ENCODE measurements at places on chromosomes 4 and X.

- DNase-seq: no peak
Observed at GRCh38 chr4:68658672-68659071, 11.8 kb downstream of the UGT2B15 start.

DNA sequence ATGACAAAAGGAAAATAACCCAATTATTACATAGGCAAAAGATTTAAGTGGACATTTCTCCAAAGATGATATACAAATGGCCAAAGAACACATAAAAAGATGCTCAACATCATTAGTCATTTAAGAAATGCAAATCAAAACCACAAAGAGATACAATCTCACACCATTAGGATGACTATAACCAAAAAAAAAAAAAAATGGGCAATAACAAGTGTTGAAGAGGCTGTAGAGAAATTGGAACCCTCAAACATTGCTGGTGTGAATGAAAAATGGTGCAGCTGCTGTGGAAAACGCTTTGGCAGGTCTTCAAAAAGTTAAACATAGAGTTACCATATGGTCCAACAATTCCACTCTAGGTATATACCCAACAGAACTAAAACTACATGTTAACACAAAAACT lies 5.6 kb upstream of the PRDX4 start:
- no peak for DNase-seq

- no peak for DNase-seq
Observed at GRCh38 chrX:48497871-48498270, 10.9 kb upstream of the PORCN start.

DNA sequence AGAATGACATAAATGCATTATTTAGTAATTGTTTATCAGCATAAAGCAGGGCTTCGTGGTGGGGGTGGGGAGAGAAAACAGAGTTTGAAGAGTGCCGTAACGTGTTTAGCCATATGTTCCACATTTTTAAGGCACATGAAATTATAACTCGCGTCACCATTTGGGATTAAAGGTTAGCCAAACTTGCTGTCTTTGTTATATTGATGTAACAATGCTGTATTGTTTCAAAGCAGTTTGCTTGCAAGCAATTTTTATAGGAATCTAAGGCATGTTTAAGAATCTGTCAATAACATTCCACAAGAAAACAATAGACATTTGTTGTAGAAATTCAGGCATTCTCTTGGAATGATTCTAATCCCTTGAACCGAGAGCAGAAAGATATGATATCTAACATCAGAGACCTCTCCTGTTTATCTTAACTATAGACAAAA lies 78.3 kb downstream of the CLDN22 start:
- DNase-seq: no peak

- no peak for DNase-seq
Observed at GRCh38 chr4:2222838-2223237, 19.1 kb downstream of the HAUS3 start.

GRCh38 chrX:116289592-116289991 lies 119.0 kb downstream of the AGTR2 start:
- DNase-seq: no peak

- DNase-seq: no peak
Observed at GRCh38 chr4:12573716-12574115, 910.4 kb downstream of the RAB28 start.

DNA sequence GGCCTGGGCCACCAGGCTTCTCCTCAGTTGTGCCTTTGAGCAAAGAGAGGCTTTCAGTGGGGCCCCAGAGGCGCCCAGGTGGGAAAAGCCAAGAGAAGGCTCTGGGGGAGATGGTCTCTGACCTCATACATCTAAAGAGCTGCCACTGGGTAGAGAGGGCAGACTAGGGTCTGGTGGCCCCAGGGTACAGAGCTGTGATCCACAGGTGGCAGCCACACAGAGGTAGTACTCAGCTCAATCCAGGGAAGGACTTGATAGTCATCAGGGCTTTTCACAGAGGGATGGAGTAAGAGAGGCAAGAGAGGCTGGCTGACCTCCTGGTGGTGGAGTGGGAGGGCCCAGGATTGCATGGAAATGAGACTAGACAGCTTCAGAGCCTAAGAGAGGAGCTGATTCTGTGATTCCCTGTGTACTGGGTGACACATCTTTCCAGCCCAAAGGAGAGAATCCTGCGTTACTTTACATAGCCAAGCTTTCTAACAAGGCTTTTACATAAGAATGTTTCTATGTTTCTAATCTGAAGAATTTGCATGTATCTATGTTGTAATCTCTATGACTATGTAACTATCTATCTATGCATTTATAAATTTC lies 53.2 kb upstream of the PJA1 start:
- no peak for DNase-seq

DNA sequence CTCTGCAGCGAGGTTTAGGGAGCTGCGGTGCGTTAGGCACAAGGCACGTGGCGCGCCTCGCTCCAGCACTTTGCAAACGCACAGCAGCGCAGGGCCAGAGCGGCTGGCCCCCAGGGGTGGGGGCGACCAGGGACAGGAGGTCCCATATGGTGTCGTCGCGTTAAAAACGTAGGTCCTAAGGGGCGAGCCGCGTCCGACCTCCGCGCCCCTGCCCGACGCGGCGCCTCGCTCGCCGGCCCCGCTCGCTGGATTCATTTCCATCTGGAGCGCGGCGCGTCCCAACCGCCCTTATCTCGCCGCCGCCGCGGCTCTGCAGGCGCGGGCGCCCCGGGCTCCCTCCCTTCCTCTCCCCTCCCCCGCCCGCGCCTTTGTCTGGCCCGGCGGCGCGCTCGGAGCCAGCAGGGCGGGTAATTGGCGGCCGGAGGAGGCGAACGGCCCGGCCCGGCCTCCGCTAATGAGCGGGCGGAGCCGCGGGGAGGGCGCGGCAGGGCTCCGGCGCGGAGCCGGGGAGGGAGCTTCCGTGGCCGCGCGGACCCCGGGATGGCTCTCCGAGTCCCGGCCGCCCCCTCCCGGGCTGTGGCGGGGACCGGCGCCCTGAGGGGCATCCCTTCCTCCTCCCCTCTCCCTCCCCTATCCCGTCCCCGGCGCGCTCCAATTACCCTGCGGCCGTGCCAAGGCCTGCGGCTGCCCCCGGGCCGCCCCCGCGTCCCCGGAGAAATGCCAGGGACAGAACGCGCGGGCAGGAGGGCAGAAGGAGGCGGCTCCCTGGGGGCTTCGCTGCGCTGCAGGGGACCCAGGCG lies 409.0 kb downstream of the BCOR start:
- DNase-seq: no peak

- DNase-seq: no peak
Observed at GRCh38 chrX:68428431-68428830, 4.9 kb downstream of the OPHN1 start.

DNA sequence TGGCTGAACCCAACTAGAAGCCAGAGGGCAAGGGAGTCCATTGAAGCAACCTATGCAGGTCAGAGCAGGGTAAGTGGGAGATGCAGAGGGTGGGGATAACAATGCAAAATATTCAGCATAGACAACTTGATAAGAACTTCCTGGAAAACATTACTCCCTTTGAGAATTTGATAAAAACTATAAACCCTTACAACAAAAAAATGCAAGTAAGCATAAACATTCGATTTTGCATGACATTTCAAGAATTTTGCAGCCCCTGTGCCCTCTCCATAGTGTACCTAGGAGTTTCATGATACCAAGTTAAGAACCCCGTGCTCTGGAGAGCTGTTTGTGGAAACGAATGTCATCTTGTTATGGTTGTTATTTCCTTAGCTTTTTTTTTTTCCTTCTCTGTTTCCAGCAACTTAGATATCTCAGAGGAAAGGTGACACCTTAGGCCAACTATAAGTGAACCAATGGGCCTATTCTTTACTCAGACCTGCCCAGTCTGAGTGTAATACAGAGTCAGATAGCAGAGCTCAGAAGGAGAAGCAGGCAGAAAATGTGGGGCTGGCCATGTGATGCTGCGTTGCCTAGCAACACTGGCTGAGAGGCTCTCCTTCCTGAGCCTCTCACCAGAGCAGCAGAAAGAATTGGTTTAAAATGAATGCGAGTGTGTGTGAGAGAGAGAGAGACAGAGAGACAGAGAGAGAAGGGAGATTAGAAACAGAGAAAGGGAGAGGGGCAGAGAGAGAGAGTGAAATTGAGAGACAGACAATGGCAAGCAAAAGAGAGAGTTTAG lies 36.7 kb upstream of the GABRQ start:
- no peak for DNase-seq

- DNase-seq: no peak
Observed at GRCh38 chr4:147683188-147683591, 773 bp downstream of the PRMT9 start.

GRCh38 chr4:149961876-149962597 lies 116.2 kb upstream of the DCLK2 start:
- DNase-seq: no peak

- DNase-seq: no peak
Observed at GRCh38 chrX:41026702-41027078, 58.6 kb upstream of the USP9X start.

DNA sequence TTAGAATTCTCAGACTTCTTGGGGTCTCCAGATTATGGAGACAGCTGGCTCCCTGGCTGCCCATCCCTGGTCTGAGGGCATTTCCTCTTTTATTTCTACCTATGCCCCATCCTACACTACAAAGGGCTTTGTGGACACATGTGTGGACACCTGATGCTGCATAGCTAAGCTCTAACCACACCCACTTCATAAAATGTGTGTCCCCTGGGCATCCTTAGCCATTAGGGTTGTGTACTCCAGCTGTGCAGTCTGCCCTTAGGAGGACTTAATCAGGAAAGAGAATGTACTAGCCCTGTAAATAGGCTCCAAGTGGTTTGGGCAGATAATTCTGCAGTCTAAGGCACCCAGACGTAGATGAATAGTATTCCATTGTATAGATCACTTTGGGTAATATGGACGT lies 47.0 kb downstream of the COQ2 start:
- DNase-seq: no peak

DNA sequence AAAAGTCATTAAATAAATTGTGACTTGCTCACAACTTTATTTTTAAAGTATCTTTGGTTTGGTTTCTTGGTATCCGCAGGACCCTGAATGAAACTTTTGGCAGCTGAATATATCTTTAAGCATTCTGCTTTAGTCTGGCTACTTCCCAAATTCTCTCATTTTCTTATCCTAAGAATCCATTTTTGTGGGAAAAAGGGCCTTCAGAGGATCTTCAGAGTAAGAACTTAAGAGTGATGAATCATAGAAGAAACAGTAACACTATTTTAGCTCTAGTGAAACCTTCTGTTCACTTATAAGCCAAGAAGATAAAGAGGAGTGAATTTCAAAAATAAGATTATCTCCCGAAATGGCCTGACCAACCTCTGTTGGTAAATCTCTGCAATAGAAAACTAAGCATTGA lies 540.6 kb upstream of the MAGEB18 start:
- DNase-seq: no peak

DNA sequence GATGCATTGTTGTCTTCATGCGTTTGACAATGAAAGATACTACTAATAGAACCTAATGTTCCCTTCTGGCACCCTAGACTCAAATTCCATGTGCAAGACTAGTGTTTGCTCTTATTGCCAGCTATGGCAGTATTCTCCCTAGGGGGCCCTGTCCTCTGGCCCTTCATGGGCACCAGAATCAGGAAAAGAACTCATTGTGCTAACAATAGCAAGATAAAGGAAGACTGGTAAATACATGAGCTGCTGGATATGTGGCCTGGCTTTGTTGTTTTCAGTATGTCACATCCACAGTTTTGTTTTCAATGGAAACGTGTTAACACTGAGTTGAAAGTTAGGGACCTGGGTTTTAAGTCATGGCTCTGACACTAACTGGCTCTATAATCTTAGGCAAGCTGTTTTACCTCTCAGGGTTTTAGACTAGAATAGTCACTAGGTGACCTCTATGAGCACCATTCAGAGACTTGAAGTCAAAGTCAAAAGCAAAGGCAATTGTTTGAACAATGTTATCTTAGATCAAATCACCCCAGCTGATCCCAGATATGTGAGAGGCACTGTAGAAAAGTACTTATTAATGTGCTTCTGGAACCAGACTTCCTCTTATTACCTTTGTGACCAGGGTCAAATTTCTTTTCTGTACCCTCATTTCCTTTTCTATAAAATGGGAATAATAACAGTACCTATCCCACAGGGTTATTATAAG lies 253.7 kb upstream of the DIAPH2 start:
- no peak for DNase-seq

- no peak for DNase-seq
Observed at GRCh38 chr4:174154215-174154854, 129.1 kb downstream of the FBXO8 start.

DNA sequence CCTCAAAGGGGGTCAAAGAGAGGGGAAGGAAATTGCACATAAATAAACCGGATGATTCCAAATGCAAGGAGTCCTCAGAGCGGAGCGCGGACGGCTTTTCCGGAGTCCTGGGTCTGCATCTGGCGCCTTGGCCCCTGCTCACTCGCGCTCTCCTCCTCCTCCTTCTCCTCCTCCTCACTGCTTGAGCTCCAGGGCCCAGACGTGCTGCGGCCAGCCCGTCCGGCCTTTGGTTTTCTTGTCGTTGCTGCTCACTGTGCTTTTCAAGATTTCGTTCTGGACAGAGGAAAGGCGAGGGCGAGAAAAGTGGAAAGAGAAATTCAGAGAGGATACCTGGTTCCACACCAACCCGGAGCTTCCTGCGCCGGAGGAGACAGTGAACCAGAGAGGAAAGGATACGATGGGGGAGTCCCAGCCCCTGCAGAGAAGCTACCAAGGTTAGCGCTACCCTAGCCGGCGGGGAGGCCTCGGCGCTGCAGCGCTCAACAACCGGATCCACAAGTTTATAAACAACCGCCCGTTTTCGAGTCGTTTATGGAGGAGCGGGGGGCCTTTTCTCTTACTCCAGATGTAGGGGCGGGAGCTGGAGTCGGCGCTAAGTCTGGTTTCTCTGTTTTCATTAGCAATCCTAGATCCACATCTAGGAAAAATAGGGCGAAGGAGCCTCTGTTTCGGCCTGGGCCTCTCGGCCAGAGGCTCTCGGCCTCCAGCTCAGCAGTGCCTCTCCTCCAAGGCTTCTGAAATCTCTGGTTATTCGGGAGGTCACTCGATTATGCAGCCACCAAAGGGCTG lies 2.7 kb downstream of the HAND2 start:
- no peak for DNase-seq

GRCh38 chrX:111007238-111007637 lies 88.8 kb upstream of the PAK3 start:
- no peak for DNase-seq

DNA sequence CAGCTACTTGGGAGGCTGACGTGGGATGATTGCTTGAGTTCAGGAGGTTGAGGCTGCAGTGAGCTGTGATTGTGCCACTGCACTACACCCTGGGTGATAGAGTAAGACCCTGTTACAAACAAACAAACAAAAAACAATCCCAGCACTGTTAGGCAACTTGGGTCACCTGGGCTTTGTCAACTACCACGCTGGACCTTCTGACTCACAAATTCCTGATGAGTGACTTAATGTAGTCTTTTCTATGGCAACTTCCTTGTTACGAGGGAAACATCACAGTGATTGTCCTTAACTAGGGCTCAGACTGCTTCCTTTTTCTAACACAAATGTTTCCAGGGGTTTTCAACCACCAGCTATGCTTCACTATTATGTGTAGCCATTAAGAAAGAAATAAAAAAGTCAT lies 128.8 kb upstream of the GPC4 start:
- DNase-seq: no peak

DNA sequence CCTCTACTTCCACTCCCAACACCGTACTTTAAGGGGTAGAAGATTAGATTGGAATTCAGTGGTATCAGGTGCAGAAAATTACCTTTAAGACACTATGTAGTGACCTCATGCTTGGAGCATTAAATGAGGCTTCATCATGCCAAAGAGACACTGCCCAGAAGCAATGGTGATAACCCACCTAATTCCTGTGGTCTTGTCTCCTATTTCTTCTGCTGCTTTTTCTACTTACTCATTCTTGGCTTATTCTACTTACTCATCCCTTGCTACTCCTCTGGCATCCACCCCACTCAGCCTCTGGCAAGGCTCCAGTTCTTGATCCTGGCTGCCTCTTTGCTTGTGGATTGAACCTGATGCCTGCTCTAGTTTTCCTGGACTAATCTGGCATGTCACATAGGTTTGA lies 62.3 kb upstream of the ADAMTS3 start:
- DNase-seq: no peak

All from activated CD8-positive, alpha-beta memory T cell treated with anti-CD3 and anti-CD28 coated beads for 1 hour (primary cell).